ENCODE measurements at places on chromosomes 3 and 15.

GRCh38 chr3:158267015-158267414, 157.1 kb downstream of the RSRC1 start:
- DNase-seq, result peak; percentile 3

DNA sequence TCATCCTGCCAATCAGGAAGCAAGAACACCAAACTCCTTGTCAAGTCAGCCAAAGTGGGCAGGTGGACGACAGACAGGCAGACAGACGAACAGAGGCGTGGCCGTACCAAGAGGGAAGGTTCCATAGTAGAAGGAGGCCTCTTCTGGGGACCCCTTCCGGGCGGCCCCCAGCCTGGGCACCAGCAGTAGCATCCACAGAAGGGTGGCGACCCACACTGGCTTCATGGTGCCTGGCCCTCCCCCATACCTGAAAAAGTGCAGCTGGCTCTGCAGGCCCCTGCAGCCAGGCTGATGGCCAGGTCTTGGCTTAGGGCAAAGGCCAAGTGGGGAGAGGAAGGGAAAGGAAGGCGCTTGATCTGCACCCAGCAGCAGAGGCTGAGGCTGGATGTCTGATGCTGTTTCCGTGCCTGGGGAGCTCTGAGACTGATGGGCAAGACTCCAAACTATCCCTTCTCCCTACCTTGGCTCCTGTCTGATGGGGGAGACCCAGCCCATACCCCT, 607 bp downstream of the LCTL start:
- DNase-seq, result no peak

DNA sequence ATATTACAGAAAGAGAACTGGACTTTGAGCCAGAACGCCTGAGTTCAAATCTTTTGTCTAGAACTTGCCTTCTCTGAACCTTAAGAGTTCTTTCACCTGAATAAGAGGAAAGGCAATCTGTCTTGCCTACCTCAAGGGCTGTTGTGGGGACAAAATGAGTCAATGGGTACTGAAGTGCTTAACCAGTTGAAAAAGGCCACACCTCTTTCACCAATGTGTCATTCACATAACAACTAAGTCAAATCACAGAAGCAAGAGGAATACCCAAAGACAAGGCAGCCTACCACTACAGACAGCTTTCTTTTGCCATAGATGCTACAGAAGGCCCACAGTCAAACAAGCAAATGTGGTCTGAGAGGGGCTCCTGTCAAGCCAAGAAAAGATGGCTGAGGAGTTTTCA, 39.7 kb downstream of the NBEAL2 start:
- peak; percentile 48 for DNase-seq

DNA sequence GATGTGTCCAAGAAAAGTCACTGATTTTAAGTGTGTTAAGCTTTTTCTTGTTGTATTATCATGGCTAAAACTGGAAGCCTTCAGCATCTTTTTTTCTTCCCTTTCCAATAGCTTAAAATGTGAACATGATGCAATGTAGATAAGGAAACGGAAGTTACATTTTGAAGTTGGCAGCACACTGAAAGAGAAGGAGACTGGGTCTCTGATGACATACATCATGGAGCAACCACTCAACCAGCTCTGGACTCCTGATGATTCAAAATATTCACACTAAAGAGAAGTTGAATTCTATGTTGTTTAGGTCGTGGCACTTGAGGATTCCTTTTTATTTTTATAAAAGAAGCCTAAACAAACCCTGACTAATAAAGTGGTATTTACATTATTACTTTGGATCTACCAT, 488.3 kb upstream of the ALCAM start:
- no peak for DNase-seq

GRCh38 chr3:173702561-173702960, 305.0 kb downstream of the NLGN1 start:
- no peak for DNase-seq

DNA sequence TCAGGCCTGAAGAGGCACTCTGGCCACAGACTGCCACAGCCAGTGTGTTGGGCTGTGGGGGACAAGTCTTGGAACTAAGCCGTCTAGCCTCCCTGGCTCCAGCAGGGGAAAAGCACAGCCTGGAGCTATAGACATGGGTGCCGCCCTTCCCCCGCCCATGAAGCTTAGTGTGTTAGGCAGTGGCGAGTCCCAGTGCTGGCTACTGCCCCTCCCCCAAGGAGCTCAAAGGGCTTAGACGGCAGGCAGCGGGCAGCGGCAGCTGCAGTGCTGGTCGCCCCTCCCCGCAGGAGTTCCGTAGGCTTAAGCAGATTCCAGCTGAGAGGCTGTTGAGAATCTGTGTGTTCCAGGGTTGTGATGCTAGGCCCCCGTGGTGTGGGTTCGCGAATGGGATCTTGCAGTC, 135.8 kb upstream of the RORA start:
- DNase-seq, result no peak

DNA sequence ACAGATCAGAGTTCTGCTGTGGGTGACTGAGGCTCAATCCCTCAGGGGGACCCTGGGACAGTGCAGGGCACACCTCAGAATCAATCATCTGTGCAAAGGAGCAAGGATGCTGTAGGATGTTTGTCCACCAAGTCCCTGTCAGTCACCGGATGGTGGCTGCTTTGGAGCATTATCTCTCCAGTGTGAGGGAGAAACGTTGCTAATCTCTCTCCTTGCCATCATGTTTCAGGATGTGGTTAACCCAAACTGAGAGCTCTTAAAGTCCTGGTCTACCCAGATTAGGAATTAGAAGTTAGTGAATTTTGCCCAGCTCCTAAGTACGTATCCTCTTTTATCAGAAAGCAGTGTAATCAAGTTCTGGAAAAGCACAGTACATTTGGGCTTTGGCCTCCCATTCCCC, 26.2 kb upstream of the LRRC3B start:
- no peak for DNase-seq

All from ELR (cell line).